ENCODE measurements at places on chromosomes 5 and 9.

DNA sequence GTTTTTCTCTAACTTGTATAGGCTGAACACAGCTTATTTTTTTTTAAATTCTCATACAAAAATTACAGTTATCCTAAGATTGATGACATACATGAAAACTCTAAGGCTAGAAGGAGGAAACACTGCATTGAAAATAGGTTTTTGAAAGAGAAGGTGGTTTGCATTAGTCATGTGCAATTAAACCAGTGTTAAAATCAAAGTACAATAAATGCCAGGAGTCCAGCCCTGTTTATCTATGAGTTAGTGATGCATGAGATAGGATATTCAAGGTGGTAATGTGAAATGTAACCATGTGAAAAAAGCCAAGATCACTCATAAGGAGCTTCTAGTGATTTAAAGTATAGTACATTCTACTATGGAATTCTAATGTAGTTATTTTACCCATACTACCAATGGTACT, 444.9 kb upstream of the CYLC2 start:
- no peak for DNase-seq

DNA sequence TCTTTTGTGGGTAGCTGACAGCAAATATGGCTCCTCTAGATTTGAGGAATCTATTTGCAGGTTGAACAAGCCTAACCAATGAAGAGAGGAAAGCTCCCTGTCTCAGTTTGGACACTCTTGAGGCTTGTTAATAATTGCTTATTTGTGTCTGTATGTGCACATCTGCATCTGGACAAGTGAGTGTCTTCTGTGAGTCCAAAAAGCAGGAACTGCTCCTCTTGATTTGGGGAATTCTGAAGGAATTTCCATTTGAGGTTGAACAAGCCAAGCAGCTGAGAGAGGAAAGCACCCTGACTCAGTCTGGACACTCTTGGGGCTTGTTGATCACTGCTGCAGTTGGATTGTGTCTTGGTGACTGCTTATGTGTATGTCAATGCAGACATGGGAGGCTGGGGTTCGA, 211.6 kb downstream of the DTWD2 start:
- DNase-seq: no peak

DNA sequence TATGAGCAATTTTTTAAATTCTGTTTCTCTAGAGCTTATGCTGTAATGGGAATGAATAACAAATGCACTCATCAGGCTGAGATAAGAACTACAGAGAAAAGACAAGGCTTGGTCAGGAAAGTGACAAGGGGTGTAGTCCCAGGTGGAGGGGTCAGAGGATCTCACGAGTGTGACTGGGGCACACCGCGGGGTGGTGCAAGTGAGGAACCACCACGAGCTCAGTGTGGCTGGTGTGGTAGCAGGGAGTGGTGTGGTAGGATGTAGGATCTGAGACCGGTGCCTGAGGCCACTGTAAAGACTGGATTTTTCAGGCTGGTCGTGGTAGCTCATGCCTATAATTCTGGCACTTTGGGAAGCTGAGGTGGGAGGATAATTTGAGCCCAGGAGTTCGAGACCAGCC, 9.0 kb downstream of the ANXA6 start:
- no peak for DNase-seq

DNA sequence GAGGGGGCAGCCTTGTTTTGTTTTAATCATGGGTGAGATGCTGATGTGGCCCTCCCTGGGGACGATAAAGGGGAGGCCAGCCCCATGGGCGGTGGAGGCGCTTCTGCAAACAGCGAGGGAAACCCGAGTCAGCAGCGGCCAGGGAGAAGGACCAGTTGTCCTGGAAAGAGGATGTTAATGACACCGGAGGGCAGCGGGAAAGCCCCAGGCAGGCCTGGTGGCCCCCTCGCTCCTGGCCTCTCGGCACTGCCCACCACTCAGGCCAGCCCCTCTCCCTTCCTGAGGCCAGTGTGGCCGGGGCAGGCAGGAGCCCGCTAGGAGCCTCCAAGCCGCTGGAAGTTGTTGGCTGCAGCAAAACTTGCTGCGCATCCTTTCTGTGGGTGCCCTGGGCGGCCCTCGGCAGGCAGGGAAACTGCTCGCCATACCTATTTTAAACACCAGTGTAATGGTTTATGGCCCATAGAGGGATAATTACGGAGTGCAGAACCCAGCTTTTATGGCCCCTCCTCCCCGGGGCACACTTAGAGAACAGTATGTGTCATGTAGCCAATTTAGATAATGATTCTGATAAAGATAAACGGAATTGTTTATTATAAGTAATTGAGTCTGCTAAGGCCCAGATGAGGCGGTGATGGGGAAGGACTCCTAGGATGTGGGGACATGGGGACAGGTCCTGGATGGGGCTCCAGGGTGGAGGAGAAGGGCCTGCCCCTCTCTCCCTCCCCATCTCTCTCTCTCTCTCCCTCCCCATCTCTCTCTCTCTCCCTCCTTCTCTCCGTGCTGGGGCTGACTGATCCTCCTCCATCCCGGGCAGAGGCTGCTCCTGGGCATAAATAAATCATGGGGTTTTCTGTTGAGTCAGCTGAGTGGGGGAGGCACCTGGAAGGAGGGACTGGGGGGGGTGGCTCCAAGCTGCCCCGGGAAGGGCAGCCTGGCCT, 36.9 kb downstream of the LMX1B start:
- no peak for DNase-seq

DNA sequence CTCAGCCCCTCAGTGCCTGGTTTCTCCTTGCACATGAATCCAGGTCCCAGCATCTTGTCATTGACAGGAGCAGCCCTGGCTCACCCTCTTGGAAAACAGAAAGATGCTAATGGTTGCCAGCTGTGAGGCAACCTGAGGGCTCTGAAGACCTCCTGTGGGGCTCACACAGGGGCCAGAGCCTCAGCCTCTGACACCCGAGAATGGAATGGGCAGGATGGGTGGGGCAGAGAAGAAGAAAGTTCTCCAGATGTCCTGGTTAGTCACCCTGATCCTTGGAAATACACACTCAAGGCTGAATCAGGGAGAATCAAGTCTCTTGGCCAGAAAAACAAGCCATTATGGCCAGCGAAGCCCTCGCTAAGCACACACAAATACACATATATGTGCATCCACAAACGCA, 32.3 kb upstream of the SPATA31E1 start:
- no peak for DNase-seq

GRCh38 chr5:138180183-138180782, 1.4 kb downstream of the KIF20A start:
- no peak for DNase-seq

GRCh38 chr5:9034649-9035048, 511.2 kb downstream of the SEMA5A start:
- no peak for DNase-seq

GRCh38 chr5:15585128-15585527, 85.1 kb downstream of the FBXL7 start:
- DNase-seq: no peak

DNA sequence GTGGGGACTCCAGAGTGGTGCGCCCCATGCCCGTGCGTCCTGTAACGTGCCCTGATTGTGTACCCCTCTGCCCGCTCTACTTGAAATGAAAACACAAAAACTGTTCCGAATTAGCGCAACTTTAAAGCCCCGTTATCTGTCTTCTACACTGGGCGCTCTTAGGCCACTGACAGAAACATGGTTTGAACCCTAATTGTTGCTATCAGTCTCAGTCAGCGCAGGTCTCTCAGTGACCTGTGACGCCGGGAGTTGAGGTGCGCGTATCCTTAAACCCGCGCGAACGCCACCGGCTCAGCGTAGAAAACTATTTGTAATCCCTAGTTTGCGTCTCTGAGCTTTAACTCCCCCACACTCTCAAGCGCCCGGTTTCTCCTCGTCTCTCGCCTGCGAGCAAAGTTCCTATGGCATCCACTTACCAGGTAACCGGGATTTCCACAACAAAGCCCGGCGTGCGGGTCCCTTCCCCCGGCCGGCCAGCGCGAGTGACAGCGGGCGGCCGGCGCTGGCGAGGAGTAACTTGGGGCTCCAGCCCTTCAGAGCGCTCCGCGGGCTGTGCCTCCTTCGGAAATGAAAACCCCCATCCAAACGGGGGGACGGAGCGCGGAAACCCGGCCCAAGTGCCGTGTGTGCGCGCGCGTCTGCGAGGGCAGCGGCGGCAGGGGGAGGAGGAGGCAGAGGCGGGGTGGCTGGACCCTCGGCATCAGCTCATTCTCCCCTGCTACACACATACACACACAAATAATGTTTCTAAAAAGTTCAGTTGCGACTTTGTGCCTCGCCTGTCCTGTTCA, 668 bp downstream of the GLIS3 start:
- DNase-seq: no peak

- no peak for DNase-seq
Observed at GRCh38 chr5:159198063-159199036, 11.0 kb downstream of the RNF145 start.
